ENCODE measurements at places on chromosomes 12 and 14. TPM values are rescaled to one million over a fixed set of nuclear protein-coding genes. Genes with fewer than 3 reads are reported as not detected.

DPPA3 gene
- total RNA-seq = not detected

LRRIQ1 gene
- 0.08 TPM for total RNA-seq

IL26 gene
- total RNA-seq = not detected

ALX1 gene
- total RNA-seq = not detected

TAS2R31 gene
- 0.34 TPM for total RNA-seq

C12orf43 gene
- 7.0 TPM for total RNA-seq

PTPRO gene
- total RNA-seq = 0.73 TPM

TSPAN19 gene
- total RNA-seq = not detected

NEMP1 gene
- 1.5 TPM for total RNA-seq

TMEM52B gene
- not detected for total RNA-seq

KIF26A gene
- total RNA-seq = 2.0 TPM

GRCh38 chr14:45140661-45141187 is 5.0 kb downstream of the FANCM start:
- no peaks in the 10 kb centered on the region for H3K36me3 ChIP-seq
- no peak overlapping the region for H3K27ac ChIP-seq
- H3K4me3 ChIP-seq = no peak overlapping the region
- no peak for DNase-seq

DNA sequence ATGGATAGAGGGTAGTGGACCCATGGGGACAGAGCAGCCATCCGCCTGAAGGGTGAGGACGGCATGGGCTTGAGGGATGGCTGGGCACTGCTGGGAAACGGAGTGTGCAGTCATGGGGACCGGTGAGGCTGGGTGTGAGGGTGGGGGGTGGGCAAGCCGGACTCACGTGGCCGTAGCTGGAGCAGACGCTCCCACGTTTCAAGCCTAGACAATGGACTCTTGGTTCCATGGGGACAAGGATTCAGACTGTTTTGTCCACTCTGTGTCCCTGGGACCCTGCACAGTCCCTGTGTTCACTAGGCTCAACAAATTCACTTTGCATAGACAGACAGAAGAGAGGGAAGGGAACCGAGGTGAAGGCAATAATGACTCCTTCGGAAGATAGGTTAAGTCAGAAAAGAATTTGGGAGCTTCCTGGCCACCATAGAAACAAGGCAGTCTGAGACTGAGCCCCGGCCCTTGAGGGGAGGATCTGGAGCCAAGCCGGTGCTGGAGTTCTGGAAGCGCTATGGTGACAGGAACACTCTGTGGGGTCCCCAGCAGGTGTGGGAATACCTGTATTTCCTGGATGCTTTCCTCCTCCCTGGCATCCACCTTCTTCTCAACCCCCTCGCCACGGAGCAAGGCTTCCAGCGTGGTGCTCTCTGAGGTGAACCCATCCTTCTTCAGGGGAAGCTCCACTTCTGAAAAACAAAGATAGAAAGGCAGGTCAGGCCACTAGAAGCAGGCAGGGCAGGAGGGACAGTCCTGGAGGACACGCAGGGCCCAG is 162.5 kb downstream of the DPF3 start:
- H3K27me3 ChIP-seq = no peaks in the 10 kb centered on the region
- no peak overlapping the region for H3K4me3 ChIP-seq
- no peak for DNase-seq
- H3K27ac ChIP-seq = no peak overlapping the region
- H3K36me3 ChIP-seq = no peaks in the 10 kb centered on the region
- peaks cover 15% of the 10 kb centered on the region for H3K4me1 ChIP-seq

DNA sequence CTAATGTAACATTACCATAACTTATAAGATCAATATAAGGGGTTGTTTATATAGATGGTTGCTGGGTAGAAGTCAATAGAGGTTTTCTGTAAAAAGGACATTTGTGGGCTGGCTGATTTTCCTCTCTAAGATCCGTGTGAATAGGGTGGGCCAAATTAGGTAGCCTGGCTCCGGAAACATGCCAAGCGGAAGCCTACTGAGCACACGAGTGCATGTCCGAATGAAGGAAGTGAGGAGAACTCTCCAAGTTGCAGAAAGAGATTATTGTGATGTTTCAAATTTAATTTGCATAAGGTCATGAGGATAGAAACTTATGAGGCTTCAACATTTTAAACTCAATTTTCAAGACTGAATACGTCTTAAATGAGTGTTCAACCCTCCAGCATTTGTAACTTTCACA is 356.7 kb downstream of the SNAPC1 start:
- peaks cover 77% of the 10 kb centered on the region for H3K27me3 ChIP-seq
- no peak for DNase-seq
- no peaks in the 10 kb centered on the region for H3K4me1 ChIP-seq
- H3K27ac ChIP-seq = no peak overlapping the region
- no peak overlapping the region for H3K4me3 ChIP-seq
- no peaks in the 10 kb centered on the region for H3K36me3 ChIP-seq

DNA sequence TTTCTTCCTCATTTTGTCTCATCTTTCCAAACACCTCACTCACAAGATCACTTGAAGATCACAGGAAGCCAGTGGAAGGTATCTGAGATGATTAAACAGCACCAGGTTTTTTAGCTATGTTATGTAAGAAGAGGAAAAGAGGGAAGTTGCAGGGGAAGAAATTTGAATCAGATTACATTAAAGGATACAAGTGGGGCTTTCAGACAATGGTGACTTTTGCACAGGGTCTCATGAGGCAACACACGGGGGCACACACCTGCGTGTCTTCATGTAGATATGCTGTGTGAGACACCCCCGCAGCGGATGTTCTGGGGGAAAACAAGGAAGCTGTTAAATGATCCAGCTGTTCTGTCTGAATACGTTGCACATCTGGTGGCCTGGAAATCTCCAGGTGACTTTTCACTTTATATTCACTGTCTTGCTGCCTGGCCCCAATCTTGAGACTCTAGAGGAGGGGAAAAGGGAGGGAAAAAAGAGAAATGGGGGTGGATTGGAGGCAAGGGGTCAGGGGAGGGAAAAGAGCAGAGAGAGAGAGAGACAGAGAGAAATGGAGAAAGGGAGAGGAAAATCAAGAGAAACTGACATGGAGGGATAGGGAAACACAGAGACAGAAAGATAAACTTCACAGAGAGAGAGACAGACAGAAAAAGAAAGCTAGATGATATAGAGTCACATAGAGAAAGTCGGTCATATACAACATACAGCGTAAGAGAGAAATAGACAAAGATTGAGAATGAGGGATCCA is 36.3 kb upstream of the PPP1CC start:
- H3K4me1 ChIP-seq = no peaks in the 10 kb centered on the region
- no peak overlapping the region for H3K4me3 ChIP-seq
- DNase-seq = no peak
- no peaks in the 10 kb centered on the region for H3K36me3 ChIP-seq

- H3K4me1 ChIP-seq = no peaks in the 10 kb centered on the region
- no peak for DNase-seq
- H3K36me3 ChIP-seq = no peaks in the 10 kb centered on the region
- H3K27ac ChIP-seq = no peak overlapping the region
Measured at GRCh38 chr14:63192085-63192484, 12.2 kb upstream of the RHOJ start.

DNA sequence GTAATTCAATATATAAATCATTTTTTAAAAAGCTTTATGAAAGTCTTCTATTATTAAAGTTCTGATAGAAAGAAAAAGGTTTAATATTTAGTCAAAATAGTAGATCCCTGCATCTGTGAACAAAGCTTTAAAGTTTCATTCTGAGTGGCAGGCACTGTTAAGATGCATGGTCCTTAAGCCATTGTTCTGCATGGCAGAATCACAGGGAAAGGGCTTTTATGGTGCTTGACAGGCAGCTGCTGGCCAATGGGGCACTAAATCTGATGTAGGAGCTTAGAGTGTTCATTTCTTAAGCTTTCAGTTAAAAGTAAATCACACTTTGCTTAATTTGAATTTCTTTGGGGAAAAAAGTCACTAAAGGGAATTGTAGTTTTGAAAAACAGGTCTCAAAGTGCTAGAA is 148.2 kb downstream of the PLEKHA5 start:
- H3K4me1 ChIP-seq = no peaks in the 10 kb centered on the region
- H3K4me3 ChIP-seq = no peak overlapping the region
- no peaks in the 10 kb centered on the region for H3K27me3 ChIP-seq
- no peaks in the 10 kb centered on the region for H3K36me3 ChIP-seq
- no peak overlapping the region for H3K27ac ChIP-seq

DNA sequence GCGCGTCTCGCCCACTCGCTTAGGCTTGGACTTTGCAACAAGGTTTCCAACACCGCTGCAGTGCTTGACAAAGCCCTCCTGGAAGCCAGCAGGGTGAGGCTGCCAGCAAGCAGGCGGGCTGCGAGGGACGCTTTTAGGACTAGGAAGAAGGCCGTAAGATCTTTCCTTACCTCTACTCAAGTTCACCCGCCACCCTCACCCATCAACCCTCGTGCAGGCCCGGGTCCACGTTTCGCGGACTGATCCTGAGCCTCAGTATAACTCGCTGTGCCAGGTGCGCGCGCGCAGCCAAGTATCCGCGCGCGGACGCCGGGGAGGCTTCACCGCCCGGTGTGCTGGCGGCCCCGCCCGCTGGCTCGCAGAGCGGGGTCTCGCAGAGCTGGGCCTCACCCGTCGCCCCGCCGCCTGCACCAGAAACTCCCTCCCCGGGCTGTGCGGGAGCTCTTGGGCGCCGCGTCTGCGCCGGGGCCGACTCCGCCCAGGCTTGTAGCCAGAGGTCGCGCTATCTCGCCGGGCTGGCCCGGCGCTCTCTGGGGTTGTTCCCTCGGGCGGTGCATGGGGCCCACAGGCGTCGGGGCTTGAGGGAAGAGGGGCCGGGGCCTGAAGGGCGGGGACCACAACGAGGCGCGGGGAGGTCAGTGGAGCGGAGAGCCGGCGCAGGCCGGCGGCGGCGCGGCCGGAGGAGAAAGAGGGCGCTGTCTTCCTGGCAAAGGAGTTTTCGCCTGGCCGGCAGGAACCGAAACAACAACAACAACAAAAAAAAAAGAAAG is 7.6 kb upstream of the SIX1 start:
- peak; percentile 88 for DNase-seq
- peak overlapping the region; percentile 91 for H3K4me3 ChIP-seq
- H3K27ac ChIP-seq = peak overlapping the region; percentile 93
- H3K4me1 ChIP-seq = peaks cover 13% of the 10 kb centered on the region

GRCh38 chr14:75426332-75427125 is 1.3 kb upstream of the JDP2 start:
- no peaks in the 10 kb centered on the region for H3K27me3 ChIP-seq
- H3K27ac ChIP-seq = peak overlapping the region; percentile 92
- H3K4me3 ChIP-seq = peak overlapping the region; percentile 80
- peaks cover 43% of the 10 kb centered on the region for H3K4me1 ChIP-seq
- H3K36me3 ChIP-seq = peaks cover 2% of the 10 kb centered on the region

GRCh38 chr12:28235015-28235414 is 44.8 kb downstream of the CCDC91 start:
- H3K27me3 ChIP-seq = no peaks in the 10 kb centered on the region
- DNase-seq = no peak
- H3K27ac ChIP-seq = no peak overlapping the region
- H3K36me3 ChIP-seq = no peaks in the 10 kb centered on the region

DNA sequence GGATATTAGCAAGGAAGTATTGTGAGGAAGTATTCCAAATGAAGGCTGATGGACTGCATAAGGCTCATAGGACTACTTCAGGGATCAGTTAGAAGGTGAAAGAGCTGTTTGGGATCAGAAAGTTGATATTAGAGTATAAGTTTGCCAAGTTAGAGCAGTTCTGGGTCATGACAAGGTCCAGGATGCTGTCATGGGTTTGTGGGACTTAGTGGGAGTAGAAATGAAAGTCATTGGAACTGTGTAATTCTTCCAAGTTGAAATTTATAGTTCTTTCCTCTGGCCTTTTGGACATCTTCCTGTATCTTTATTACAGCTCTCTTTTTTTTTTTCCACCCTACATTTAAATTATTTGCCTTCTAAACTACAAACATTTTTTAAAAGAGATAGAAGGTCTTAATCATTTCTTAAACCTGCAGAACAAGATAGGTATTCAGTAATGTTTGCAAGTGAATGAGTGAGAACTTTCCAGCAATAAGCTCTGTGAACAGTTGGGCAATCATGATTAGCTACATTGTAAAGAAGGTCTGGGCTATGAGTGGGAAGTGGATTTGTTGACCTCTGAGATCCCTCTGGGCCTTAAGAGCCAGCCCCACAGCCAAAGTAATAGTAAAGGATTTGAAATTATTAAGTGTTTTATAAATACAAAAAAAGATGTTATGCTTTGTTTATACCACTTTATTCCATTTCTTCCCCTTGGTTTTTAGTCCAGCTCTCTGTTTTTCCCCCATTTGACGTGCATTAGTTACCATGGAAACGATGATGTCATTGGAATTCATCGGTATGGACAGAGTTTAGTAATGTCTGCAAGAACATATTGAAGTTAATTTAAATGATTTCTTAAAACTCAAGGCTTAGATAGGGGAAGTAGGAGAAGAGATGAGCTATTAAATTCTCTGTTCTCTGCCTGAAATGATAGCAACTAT is 247.9 kb upstream of the ARHGAP5 start:
- no peak overlapping the region for H3K4me3 ChIP-seq
- H3K36me3 ChIP-seq = peaks cover 4% of the 10 kb centered on the region
- DNase-seq = no peak
- H3K27me3 ChIP-seq = no peaks in the 10 kb centered on the region

GRCh38 chr12:50839042-50839441 is 3.7 kb upstream of the TMPRSS12 start:
- DNase-seq = no peak
- H3K27me3 ChIP-seq = no peaks in the 10 kb centered on the region
- H3K27ac ChIP-seq = no peak overlapping the region

- no peak overlapping the region for H3K4me3 ChIP-seq
- H3K4me1 ChIP-seq = peaks cover 5% of the 10 kb centered on the region
- no peaks in the 10 kb centered on the region for H3K27me3 ChIP-seq
- H3K27ac ChIP-seq = no peak overlapping the region
Measured at GRCh38 chr12:26303418-26303817, 108.0 kb downstream of the SSPN start.

DNA sequence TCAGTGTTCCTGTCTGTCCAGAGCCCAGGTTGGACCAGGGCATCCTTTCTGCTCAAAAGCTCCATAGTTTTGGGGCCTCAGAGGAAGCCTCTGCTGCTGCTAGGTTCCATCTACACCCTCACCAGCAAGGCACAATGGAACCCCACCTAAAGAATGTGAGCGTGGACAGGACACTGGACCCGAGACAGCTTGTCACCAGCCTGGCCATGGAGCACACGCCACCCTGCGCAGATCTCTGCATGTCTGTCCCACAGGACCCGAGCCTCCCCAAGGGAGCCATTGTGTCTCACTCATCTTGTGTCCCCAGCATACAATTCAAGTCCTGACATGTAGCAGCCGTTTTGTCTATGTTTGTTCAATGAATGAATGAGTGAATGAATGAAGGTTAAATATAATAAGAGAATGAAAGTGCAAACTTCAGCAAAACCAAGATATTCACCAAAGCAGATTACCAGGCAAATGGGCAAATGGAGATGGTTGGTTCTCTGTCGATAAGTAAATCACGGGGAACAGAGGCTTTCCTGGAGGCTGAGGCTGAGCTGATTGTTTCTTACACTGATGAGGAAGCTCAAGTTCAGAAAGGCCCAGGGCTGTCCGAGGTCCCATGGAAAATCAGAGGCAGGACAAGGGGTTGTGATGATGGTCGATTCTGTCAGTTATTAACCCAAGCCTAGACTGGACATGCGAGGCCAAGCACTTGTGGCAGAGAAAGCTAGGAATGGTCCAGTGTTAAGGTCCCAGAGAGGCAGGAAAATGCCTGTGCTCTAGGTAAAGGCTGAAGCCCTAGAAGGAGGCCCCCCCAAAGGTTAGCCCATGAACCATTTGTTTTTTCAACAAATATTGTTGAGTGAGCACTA is 27.0 kb downstream of the SERPINA3 start:
- no peaks in the 10 kb centered on the region for H3K36me3 ChIP-seq
- H3K27me3 ChIP-seq = no peaks in the 10 kb centered on the region
- no peaks in the 10 kb centered on the region for H3K4me1 ChIP-seq
- no peak overlapping the region for H3K27ac ChIP-seq
